ENCODE measurements at places on chromosomes 1 and 21.

- no peak for DNase-seq
These were observed 54.6 kb upstream of the SIPA1L2 start for GRCh38 chr1:232684371-232685105.

- no peak for DNase-seq
These were observed 1.7 kb upstream of the SFN start for GRCh38 chr1:26861286-26861701.

- DNase-seq = no peak
These were observed 865.4 kb downstream of the LTN1 start for GRCh38 chr21:28127175-28127785.

DNA sequence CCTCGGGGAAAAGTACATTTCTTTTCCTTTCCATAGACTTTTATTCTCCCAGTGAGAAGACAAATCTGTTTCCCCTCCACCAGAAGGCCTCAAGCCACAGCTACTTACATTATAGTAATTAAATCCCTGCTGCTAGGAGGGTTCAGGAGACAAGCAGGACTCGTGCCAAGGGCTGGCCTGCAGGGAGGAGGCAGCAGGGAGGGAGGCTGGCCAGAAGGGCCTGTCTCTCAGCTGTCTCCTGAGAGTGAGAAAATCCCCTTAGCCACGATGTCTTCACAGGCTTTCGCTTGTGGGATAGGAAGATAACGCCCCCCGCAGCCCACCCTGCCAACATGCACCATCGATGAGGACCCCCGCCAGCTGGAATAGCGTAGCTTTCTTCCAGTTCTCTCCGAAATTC lies 14.0 kb downstream of the KCNN3 start:
- DNase-seq = no peak

GRCh38 chr1:35243691-35244090 lies 24.8 kb upstream of the ZMYM4 start:
- no peak for DNase-seq

DNA sequence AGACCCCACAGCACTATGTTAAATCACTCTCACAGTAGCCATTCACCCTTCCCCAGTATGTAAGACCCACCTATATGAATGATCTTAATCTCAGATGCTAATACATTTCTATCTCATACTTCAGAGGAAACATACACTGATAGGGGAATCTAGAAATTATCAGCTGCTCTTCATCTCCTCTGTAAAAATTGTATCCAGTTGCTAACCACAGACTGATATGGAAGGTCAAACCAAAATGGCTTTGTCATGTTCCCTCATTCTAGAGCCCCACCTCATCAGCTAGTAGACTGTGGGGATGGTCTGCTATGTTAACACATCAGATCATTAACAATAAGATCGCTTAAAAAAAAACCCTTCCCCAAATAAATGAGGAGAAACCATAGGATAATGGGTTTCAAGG lies 71.7 kb downstream of the UBR4 start:
- no peak for DNase-seq

GRCh38 chr1:215568299-215568692 lies 1.2 kb downstream of the KCTD3 start:
- no peak for DNase-seq

DNA sequence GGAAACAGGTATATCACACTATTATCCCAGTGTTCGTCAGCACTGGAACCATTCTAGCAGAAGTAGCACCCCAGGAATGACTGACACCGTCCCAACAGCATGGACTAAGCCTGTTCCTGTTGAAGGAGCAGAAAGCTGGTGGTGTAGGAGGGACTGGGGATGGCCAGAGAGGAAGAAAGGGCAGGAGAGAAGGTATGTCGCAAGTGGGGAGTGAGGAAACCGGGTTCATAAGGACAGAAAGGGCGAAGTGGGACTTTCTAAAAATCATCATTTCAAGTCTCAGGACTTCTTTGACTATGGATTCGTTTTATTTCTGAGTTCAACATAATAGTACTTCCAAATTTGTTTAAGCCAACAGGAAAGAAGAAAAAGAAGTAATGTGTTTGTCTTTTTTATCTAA lies 19.7 kb upstream of the MX1 start:
- DNase-seq = no peak

DNA sequence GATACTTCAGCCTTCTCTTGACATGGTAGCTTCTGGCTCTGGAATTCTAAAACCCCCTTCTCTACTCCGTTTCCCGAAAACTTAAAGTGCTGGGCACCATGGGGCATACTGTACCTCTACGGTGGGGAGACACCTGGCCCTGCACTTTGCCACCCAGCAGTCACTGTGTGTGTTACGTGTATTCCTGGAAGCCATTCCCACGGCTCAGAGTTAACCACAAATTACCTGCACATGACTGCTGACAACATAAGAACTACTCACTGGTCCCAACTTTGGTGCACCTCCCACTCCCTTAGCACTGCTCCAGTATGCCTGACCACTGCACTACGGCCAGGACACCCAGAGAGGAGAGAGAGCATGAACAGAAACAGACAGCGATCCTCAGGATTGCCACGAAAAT lies 29.4 kb upstream of the TMPRSS2 start:
- no peak for DNase-seq

DNA sequence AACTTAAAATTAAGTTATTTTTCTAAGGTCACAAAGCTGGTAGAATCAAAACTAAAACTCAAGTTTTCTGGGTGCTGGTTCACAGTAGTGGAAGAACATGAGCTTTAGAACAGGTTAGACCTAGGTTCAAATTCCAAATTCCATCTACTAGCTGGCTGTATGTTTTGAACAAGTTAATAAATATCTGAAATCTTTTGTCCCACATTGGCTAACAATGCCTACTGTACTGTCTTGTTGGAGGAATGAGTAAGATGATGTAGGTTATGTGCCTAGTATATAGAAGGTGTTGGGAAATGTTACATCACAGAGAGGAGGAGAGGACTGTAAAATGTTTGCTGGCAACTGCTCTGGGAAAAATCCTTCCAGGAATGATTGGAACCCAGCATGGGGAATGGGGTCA lies 14.0 kb upstream of the CD247 start:
- no peak for DNase-seq

GRCh38 chr1:92786111-92786901 lies 1.4 kb upstream of the EVI5 start:
- DNase-seq = no peak

DNA sequence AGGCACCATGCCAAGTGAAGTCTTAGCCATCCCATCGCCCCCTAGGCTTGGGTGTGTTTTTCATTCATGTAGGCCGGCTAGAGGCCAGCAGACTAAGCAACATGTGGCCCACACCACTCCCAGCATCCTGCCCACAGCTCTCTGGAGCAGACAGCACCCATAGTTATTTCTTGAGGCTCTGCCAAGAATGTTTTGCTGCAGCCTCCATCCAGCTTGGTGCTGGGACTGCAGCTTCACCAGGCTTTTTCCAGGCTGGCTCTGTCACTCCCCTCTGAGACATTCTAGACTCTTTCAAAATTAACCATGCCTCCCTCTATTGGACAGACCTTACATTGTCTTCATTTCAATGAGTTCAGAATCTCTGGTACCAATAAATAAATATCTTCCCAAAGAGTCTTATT lies 104.2 kb downstream of the DUSP10 start:
- no peak for DNase-seq

GRCh38 chr1:226545836-226546596 lies 2.5 kb upstream of the STUM start:
- DNase-seq = no peak

- DNase-seq = no peak
These were observed 39.4 kb downstream of the PTAFR start for GRCh38 chr1:28136922-28137613.

GRCh38 chr1:11960715-11961114 lies 19.5 kb upstream of the MFN2 start:
- DNase-seq = no peak

- no peak for DNase-seq
These were observed 39.9 kb downstream of the ODF2L start for GRCh38 chr1:86356247-86356646.

DNA sequence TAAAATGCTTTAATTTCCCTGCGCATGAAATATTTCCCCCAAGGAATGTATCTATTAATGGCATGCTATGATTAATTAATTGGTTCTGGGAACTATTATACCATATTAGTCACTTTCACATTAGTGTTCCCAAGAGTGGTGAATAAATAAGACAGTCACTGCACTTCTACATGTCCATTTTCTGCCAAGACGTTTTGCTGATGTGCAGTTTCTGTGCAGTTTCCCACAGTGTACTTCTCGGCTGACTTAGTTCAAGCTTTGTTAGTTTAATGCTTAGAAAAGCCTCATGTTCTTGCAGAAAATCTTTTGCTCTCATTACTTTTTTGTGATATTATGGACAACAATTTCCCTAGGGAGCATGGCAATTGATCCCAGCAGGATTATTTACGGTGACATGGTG lies 1014.5 kb downstream of the BRINP3 start:
- DNase-seq = no peak

DNA sequence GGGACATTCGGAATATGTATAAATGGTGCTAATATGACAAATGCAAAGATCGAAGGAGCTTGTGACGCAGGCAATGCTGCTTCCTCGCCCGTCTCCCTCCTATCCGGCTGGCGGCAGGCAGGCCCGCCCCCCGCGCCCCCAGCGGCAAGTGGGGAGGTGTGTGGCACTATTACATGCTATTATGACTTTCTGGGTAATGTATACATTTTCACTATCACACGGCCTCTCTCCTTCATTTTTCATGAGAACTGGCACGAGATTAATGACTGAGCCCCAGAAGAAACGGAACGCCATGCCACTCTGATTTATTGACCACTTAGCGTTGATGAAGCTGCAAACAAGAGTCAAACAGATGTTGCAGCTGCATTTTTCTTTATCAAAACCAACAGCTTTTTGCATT lies 138.9 kb upstream of the VAMP3 start:
- no peak for DNase-seq

GRCh38 chr1:234899041-234899729 lies 229.5 kb downstream of the TOMM20 start:
- peak; percentile 71 for DNase-seq

DNA sequence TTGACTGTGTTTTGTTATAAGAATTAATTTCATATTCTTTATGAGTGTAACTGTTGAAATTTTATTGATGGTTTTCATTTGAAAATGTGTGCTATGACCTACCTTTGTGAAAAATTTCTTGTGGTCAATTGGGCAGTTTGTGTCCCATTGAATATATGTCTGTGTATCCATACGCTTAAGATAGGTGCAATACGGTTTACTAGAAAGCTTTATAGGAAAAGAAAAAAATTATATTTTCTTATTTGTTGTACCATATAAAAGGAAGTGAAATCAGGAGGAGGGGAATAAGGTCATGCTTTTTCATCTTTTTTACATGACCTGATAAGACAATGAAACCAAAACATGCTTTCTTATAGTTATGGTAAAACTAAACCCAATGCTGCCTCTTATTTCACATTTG lies 807.7 kb downstream of the USP25 start:
- DNase-seq = no peak

DNA sequence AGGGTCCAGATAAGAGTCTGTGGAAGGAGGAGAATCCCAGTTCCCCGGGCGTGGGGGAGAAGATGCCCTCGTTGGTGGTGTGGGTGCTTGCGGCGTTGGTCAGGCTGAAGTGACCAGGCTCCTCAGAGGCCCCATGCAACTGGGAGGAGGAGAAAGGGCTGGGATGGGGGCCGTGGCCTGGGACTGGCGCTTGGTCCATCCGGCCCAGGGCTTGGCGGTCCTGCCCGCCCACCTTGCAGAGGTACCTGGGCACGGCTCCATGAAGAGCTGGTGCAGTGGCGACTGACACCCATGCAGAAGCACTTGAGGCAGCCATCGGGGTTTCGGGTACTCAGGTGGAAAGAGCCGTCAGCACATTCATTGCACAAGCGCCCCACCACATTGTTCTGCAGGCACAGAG lies 60.8 kb downstream of the HSPG2 start:
- DNase-seq = no peak

- DNase-seq = no peak
These were observed 59.9 kb downstream of the MAN1C1 start for GRCh38 chr1:25676488-25676887.

DNA sequence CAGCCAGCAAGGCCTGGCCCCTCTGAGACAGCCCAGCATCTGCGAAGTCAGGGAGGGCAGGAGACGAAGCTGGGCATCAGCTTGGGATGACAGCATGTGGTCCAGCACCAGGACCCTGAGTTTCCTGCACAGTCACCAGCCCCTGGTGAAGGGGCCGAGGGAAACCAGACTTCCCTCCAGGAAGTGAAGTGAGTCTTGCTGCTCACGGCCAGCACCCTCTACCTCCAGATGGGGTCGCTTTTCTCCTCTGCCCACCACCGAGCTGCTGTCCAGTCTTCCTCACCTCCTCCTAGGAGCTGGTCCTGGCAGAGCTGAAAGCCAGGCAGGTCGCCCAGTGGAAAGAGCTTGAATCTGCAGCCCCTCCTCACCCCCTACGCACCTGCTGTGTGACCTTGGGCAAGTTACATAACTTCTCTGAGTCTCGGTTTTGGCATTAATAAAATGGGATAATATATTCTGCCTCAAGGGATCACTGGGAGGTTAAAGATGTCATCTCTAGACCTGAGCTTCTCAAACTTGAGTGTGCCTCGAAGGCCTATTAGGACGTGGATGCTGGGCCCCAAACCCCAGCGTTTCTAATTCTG lies 118.5 kb upstream of the VAMP3 start:
- DNase-seq = no peak

DNA sequence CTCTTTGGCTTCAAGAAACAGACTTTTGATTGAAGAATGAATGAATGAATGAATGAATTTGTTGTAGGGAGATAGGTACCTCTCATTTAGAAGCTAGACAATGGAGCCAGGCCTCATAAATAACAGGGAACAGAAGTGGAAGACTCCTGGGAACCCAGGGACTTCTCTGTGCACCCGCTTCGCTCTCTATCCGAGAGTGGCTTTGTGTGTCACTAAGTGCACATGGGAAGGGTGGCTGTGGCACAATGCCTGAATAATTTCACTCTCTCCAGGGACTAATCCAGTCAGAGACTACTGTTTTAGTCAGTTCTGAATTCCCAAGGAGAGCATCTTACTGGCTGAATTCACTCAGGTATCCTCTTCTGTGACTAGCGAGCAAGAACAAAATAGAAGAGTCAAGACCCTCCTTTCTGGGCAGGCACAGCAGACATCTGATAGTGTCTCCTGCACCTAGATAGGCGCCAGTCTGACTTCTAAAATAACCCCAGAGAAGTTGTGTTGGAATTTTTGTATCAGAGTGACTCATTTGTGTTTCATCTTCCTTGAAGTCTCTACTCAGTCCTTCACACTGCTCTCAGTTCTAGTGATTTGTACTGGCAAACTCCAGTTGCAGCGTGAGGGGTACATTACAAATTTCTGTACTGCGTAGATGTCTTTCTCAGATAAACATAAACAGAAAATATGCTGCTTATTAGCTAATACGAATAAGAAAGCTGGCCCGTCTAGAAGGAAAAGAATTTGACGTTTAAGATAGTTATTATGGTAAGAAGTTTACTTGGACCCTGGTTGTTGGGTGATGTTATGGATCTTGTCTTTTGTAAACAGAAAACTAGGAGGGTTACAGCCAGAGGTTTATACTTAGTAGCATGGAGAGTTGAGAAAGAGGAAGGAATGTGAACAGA lies 34.0 kb downstream of the BACH1 start:
- no peak for DNase-seq

- DNase-seq = no peak
These were observed 23.3 kb downstream of the KCNN3 start for GRCh38 chr1:154846565-154847442.

- DNase-seq = peak; percentile 22
These were observed at the start of gene NGF for GRCh38 chr1:115337633-115338456. Gene NGF (minus strand): TSS chr1:115338249. CDS start chr1:115286795, 51,454 bp downstream.

- no peak for DNase-seq
These were observed 53.3 kb upstream of the NFASC start for GRCh38 chr1:204817341-204817740.
